ENCODE measurements at places on chromosomes 1 and 21.

GRCh38 chr1:48931506-48932192, 155.0 kb upstream of the BEND5 start:
- no peak for DNase-seq

- DNase-seq = no peak
These were observed 141.6 kb upstream of the PALMD start for GRCh38 chr1:99504287-99504686.

- no peak for DNase-seq
These were observed 243.0 kb upstream of the LYPLAL1 start for GRCh38 chr1:218930472-218931241.

GRCh38 chr1:234212764-234213657, 160.2 kb upstream of the COA6 start:
- DNase-seq = peak; percentile 74

- no peak for DNase-seq
These were observed 6.6 kb upstream of the MED18 start for GRCh38 chr1:28322194-28322593.

- no peak for DNase-seq
These were observed 106.0 kb downstream of the ADAMTS1 start for GRCh38 chr21:26739189-26739588.

DNA sequence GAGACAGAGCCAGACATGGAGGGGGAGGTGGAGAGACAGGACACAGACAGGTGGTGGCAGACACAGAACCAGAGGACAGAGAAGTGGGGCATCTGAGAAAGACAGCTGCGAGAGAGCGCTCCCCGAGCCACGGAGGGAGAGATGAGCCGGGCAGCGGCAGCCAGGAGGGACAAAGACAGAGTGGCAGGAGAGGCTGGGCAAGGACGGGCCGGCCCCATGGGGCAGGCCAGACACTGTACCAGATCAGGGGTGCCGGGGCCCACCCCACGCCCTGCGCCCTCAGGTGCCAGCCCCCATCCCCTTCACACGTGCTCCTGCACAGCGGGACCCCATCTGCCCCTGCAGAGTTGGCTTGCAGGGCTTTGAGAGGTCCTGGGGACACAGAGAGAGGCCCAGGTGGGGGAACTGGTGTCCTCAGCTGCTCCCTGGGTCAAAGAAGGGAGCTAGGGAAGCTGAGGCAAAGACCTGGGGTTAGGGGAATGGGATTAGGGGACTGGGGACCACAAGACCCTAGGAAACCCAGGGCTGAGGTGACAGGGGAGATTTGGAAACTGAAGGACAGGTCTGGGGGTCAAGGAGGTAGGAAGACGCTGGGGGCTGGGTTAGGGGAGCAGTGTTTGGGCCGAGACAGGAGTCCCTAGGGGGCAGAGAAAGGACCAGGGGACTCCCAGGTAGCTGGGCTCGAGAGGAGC, 643 bp downstream of the FNDC5 start:
- DNase-seq = no peak

DNA sequence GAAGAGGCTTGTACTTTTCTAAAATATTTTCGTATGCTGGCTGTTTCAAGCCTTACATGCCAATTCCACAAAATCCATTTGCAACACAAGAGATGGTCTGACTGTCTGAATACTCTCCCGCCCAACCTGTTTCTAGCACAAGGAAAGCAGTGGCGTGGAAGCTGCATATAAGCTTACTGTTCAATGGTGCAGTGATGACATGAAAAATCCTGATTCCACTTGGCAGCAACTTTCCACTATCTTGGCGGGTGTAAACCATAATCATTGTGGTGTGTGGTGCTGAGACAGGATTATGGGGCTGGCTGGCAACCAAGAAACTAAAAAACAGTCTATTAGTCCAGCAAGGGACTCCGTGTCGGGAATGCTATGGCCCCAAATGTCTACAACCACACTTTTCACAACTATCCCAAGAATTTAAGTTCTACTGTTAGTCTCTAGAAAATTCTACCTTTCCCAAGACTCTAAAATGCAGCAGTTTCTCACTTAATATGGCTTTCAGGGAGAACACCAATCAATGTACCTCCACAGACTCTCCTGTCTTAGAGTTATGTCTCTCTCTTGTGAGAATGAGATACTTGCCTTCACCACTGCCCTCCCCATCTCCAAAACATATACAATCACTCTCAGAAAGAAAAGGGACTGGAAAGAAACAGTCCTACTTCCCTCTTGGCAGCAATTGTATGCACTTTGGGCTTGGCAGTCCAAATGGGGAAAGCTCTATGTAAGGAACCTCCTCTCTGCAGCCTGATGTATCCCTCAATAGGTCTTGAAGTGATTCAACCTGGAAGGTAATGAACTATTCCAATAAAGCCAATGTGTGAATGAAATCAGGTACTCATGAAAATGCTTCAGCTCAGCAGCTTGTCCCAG, 9.5 kb downstream of the COLGALT2 start:
- DNase-seq = peak; percentile 43

GRCh38 chr1:225845571-225846259, 35.8 kb downstream of the EPHX1 start:
- peak; percentile 63 for DNase-seq

GRCh38 chr21:33966324-33966949, 50.8 kb upstream of the ATP5PO start:
- peak; percentile 59 for DNase-seq

GRCh38 chr1:183600634-183601033, 10.4 kb upstream of the NCF2 start:
- DNase-seq = no peak

DNA sequence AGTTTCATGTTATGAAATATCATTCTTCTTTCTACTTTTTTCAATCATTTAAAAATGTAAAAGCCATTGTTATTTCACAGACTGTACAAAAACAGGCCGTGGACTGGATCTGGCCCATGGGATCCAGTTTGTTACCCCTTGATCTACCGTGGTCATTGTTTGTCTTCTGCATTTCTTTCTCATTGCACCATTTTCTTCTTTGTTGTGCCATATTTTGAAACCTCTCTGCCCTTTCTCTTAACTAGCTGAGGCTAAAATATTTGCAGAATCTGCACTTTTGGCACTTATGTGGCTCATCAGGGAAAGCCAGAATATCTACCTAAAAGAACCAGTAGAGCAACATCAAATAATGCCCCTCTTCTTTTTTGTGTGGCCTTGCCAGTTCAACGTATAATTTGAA, 50.5 kb downstream of the DNAJC6 start:
- DNase-seq = no peak

- peak; percentile 53 for DNase-seq
These were observed 2.7 kb upstream of the CAPN2 start for GRCh38 chr1:223709598-223709997.

DNA sequence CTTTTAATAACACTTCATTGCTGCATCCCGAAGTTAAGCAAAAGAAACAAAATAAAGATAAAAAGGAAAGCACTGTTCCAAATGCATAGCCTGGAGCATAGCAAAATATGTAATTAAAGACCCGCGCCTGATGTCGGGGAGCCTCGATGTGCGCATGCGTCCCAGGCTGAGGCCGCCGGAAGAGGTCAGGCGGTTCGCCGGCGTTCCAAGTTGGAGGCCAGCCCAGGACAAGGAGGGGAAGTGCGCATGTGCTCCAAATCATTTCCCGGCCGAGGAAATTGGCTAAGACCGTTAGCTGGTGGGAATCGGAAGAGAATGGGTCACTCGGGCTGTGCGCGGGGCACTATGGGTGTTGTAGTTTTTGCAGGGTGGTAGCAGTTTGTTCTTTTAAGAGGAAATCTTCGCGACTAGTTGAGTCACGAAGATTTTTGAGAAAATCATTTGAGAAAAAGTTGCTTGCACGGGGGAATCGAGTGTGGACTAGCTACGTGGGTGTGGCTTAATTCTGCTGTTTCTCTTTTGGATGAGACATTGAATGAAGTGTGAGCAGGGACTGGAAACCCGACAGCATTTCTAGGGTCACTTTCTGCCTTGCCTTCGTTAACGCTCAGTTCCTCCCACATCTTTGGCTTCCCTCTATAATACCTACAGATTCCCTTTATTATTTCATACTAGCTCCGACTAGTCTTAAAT, 31.0 kb upstream of the CD1D start:
- DNase-seq = peak; percentile 98

DNA sequence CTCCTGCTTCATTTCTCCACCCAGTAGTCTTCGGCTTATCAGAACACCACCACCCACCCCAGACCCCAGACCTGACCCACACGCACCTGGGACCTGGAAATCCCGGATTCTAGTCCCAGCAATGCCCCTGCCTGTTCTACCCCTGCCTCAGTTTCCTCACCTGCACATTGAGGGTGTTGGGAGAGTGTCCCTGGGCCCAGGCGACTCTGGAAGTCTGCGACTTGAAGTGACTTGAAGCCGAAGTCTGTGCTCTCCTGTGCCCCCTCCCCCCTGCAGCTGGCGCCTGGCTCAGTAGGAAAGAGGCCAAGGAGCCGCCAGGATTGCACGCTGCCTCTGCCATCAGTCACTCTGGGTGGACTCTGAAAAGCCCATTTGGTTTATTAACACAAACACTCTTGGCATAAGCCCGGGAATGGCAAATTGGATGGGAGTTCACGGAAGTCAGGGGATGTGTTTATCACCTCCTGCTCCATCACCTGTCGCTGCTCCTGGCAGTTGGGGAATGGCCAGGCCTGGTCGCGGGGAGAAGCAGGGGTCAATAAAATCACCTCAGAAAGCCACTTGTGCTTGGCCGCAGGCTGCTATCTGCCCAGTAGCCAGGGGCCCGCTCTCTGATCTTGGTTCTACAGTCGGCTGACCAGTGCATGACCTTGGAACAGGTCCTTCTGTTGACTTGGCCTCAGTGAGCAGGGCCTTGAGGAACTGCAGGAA, 132.7 kb downstream of the ACTL8 start:
- no peak for DNase-seq

DNA sequence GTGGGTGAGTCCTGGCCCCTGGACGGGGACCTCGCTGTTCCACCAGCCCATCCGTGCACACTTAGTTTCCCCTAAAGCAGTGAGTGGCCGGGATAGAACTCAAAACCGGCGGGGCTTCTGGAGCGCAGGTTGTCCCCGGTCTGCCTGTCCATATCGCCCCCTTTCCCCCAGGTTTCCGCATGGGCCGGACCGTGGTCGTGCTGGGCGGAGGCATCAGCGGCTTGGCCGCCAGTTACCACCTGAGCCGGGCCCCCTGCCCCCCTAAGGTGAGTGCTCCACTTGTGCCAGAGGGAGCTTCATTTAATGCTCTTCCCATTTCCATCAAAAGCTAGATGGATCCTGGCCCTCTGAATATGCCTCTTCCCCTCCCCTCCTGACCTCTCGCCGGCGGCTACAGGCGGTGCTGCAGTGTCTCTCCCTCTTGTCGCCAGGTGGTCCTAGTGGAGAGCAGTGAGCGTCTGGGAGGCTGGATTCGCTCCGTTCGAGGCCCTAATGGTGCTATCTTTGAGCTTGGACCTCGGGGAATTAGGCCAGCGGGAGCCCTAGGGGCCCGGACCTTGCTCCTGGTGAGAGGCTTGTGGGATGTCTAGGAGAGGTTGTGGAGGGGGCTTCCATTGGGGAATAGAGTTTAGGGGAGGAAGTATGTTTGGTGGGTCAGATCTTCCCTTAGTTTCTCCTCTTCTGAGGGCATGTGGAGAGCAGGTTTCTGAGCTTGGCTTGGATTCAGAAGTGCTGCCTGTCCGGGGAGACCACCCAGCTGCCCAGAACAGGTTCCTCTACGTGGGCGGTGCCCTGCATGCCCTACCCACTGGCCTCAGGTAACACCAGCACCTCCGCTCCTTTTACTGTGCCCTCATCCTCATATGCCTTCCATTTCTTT, 683 bp downstream of the PPOX start:
- peak; percentile 84 for DNase-seq

- DNase-seq = no peak
These were observed 55.7 kb downstream of the WNT9A start for GRCh38 chr1:227891955-227892488.

- DNase-seq = no peak
These were observed 862 bp upstream of the PLEKHO1 start for GRCh38 chr1:150148837-150149270.

GRCh38 chr1:244159646-244160045, 108.6 kb downstream of the ZBTB18 start:
- DNase-seq = no peak

- peak; percentile 76 for DNase-seq
These were observed 43.4 kb upstream of the RHOU start for GRCh38 chr1:228691926-228692325.

- DNase-seq = no peak
These were observed 135.2 kb downstream of the PSMG1 start for GRCh38 chr21:39048064-39048463.

DNA sequence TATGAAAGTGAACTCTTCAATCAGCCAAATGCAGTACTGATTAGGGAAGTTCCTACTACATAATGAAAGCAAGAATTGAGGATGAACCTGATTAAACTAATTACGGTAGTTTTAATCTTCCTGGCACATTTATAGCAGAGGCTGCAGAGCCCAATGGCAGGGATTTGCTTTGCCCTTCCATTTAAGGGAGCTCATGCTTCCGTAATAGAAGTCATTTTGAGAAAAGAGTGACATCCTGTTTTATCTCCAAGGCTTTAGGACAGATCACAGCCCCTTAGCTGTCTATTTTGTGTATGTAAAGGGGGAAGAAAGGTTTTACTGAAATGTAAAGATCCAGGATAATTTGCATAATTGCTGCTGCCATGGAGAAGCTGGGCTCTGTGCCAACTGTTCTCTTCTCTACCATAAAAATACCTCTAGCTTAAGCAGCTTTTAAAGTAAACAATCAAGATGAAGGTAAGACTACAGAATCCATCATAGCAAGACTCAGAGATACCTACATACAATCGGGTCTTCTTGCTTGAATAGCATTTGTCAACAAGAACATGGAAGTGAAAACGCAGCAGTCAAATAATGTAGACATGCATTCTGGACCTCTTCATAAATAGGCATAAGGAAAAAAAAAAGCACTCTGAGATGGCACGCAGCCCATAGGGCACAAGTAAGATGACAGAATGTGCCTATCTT, 62.5 kb downstream of the ASH1L start:
- peak; percentile 84 for DNase-seq

- peak; percentile 34 for DNase-seq
These were observed 42.2 kb upstream of the TNFSF4 start for GRCh38 chr1:173249349-173249748.

DNA sequence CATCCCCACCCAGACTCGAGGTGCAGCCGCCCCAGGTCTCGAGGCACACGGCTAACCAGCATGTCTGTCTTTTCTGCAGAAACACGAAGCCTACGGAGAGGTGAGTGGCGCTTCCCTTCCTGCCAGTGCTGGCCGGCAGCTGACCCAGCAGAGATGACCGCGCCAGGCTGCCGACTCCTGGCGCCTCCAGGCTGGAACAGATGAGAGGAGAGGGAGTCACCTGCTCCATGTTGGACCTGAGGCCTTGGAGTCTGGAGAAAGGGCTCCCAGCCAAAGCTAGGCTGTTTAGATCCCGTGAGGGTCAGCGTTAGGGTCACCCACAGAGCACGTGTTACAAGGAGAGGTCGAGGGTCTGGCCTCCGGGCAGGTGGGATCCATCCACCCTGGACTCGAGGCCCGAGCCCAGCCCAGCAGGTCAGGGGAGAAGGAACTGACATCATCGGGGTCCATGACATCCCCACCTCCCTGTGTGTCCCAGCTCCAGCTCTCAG, 14.9 kb downstream of the COL6A2 start:
- no peak for DNase-seq

DNA sequence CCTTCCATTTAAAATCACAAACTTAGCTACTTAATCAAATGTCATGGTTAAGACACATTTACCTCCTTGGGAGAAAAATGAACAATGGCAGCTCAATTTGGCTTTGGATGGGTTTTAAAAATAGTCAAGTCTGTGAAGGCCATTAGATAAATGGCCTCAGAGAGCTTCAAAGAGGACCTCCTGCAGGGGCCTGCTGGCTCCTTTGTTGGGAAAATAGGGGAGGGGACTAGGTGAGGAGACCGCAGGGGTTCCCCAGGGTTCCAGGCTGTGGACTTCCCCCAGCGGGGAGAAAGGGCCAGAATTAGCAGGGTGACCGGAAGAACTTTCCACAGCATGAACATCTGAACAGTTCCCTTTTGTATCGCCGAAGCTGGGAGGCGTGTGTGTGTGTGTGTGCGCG, 3.4 kb upstream of the AJAP1 start:
- DNase-seq = no peak

Measured in OCI-M1 (cell line).